ENCODE measurements at places on chromosomes 7 and 10.

- DNase-seq, result no peak
Observed at GRCh38 chr10:71316056-71316785, 2.8 kb upstream of the SLC29A3 start.

GRCh38 chr10:6138456-6138855 lies 49.6 kb downstream of the RBM17 start:
- no peak for DNase-seq

DNA sequence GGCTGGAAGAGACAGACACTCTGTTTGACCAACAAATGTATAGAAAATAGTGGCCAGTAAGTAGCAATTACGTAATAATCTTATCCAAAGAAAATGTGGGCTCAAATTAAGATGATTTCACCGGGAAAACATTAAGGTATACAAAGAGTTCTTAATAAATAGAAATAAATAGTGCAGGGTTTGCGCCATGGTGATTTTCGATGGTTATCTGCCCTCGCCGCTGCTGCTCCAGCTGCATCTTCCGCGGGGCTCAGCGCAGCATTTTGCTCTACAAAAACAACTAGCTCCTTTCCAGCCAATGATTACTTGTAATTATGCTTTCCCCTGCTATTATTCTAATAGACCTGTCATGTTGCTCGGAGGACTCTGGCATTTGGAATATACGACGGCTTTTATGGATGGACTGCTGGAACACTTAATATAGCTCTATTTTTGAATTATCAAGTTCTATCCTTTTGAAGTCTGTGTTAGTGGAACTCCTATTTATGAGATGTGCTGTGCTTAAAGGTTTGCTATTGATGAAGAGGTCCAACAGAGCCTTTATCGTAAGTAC lies 103.8 kb downstream of the BUB3 start:
- DNase-seq, result no peak

DNA sequence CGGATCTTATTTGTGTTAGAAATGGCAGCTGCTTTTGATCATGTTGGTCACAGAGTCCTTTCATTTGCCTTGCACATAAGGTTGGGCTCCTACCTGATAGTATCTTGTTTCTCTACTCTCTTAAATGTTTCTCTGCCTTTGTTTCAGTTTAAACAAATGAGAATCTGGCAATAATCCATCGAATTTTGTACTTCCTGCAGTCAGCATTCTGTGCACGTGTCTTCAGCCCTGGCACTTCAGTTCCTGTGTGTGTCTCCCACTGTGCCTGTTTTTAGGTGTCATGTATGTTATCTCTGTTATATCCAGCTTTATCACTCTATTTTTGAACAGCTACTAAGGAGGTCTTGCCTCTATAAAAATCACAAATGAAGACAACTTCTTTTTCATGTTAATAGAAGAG lies 28.4 kb upstream of the PTER start:
- DNase-seq, result no peak

GRCh38 chr7:17274551-17275245 lies 23.8 kb upstream of the AHR start:
- DNase-seq, result no peak

DNA sequence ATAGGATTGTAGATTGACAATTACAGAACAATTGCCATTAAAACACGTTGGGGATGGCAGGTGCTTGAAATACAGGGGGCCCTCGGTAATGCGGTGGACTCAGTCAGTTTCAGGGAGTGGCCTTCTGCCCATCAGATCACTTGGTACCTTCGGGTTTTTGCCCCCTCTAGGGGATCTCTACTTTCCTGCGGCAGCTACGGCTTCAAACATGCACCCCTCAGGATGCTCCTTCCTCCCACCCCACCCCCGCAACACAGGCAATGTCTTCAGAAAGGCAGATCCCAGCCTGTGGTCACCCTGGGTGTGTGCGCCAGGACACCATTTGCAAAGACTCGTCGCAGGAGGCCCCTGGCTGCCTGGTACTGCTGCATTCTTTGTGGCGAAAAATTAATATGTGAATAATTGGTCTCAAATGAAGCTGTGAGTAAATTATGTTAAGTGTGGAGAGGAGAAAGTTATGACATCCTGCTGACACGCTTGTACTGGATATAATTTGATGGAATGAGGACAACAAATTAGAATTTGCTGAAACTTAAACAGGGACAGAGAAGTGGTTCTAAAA lies 431.0 kb upstream of the MKI67 start:
- no peak for DNase-seq

- no peak for DNase-seq
Observed at GRCh38 chr7:112665709-112666108, 124.5 kb downstream of the TMEM168 start.

- DNase-seq, result no peak
Observed at GRCh38 chr7:137283153-137283552, 60.4 kb downstream of the PTN start.

DNA sequence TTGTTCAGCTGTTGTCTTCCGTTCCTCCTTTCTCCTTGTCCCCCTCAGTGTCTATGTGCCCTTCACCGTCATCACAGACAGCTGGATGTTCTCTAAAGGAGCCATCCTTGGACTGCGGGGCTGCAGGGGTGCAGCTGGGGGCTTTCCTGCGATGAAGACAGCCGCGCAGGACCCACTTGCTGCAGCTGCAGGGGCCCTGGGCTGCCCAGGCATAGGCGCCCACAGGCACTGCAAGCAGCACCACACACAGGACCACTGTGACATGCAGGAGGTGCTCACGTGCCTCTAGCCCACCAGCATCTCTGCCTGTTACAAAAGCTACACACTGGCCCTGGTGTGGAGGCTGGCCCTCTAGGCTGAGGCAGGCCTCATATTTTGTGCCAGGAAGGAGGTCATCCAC lies 3.4 kb downstream of the LRIT2 start:
- no peak for DNase-seq

- no peak for DNase-seq
Observed at GRCh38 chr10:17256051-17256450, 28.0 kb downstream of the VIM start.

GRCh38 chr10:84059526-84059925 lies 79.8 kb upstream of the GHITM start:
- no peak for DNase-seq

DNA sequence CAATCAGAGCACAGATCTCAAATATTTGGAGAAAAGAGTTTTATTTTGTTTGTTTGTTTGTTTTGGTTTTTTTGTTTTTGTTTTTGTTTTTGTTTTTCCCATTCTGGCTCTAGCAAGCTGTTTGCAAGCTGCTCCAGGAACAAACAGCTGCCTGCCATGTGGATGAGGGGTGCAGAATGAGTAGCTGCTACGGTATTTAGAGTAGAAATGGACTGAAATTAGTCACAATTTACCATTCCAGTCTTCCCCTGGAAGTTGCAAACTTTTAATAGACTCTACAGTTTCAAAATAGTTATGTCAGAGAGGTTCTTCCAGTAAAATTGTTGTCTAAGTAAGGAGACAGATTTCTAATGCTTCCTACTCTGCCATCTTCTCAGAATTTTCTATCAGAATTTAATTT lies 27.1 kb upstream of the TAS2R16 start:
- no peak for DNase-seq

DNA sequence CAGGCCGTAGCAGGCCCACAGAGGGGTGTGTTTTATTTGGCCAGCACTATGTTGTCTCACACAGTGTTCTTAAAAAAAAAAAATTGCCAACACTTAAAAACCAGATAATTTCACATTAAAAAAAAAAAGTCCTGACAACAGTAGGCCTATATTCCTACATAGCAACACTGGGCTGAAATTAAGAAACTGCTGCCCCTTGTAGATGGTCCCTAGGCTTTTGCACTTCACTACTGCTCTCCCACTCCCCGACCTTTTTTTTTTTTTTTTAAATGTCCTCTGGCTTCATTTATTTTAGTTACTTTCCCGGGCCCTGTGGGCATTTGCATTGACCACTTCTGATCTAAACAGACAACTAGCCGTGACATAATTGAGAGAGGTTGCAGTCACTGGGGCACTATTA lies 36.0 kb downstream of the SPAG6 start:
- no peak for DNase-seq
